Upper lobe of left lung (tissue), 6 donors: ENCODE measurements at places on chromosomes 12 and 14. TPM values are rescaled to one million over a fixed set of nuclear protein-coding genes. Genes with fewer than 3 reads are reported as not detected.

- H3K4me1 ChIP-seq, result no peaks in the 10 kb centered on the region
- no peaks in the 10 kb centered on the region for H3K27me3 ChIP-seq
- H3K36me3 ChIP-seq, result peaks cover 5% of the 10 kb centered on the region
- H3K27ac ChIP-seq, result no peak overlapping the region
- no peak for DNase-seq
Observed at GRCh38 chr12:26651566-26652188, 181.3 kb downstream of the ITPR2 start.

DNA sequence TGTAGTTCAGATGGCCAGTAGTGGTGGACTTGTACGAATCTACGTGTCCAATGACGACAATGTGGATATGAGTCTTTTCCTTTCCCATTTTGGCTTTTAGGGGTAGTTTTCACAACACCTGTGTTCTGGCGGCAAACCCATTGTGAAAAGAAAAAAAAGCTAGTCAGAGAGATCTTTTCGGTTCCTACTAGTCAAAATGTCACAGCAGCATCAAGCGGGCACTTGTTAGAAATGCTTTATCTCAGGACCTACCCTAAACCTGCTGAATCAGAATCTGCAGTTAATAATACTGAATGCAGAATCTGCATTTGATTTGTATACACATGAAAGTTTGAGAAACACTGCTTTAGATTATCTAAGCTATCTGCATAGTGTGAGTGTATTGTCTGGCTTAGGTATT lies 18.3 kb downstream of the AEBP2 start:
- H3K27me3 ChIP-seq, result no peaks in the 10 kb centered on the region
- H3K4me3 ChIP-seq, result no peak overlapping the region
- H3K4me1 ChIP-seq, result peaks cover 4% of the 10 kb centered on the region
- no peaks in the 10 kb centered on the region for H3K36me3 ChIP-seq

Gene CCDC198
- not detected for total RNA-seq

DNA sequence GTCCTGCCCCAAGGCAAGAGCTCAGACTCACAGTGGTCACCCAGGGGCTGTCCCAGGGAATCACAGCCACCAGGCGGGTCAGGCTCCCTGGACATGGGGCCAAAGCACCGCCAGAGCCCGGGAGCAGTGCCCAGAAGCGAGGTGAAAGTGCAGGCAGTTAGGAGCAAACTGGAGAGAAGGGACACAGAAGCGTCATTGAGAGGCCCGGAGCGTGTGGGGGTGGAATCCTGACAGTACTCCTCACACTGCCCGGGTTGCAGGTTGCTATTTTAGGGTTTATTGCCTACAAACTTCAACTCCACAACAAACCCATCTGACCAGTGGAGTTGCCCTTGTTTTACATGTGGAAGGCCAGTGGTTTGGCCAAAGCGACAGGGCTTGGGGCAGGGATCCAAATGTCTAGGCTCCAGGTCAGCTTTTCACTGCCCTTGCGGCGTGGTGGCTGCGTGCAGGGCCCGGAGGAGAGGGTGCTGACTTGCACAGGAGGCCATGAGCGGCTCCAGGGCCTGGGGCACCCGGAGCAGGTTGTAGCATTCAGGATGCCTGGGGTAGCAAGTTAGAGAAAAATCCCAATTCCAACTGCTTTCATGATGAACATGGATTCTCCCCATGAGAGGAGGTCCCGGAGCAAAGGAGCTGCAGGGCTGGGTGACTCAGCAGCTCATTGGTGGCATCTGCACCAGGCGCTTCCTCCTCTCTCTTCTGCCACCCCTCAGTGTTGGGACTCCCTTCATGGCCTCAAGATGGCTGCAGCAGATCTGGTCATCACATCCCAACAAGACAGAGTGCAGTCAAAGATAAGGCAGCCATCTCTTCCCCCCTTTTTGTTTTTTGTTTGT lies 112.3 kb upstream of the NCOR2 start:
- peak; percentile 62 for DNase-seq
- no peaks in the 10 kb centered on the region for H3K27me3 ChIP-seq
- H3K4me3 ChIP-seq, result no peak overlapping the region
- H3K36me3 ChIP-seq, result no peaks in the 10 kb centered on the region
- H3K27ac ChIP-seq, result peak overlapping the region; percentile 39
- H3K4me1 ChIP-seq, result peaks cover 45% of the 10 kb centered on the region

GRCh38 chr14:92596331-92596907 lies 82.8 kb downstream of the RIN3 start:
- no peak overlapping the region for H3K27ac ChIP-seq
- DNase-seq, result no peak
- peaks cover 4% of the 10 kb centered on the region for H3K36me3 ChIP-seq
- H3K4me1 ChIP-seq, result peaks cover 9% of the 10 kb centered on the region

Gene GLIPR1L2
- 1.6 TPM for total RNA-seq

Gene GPRC5D
- not detected for total RNA-seq
